Amniotic epithelial cell (primary cell): ENCODE measurements at places on chromosomes 16 and 17.
A peak's percentile ranks its signal among the peaks of the same experiment; 100 is the strongest.

- DNase-seq: no peak
These were observed 765 bp downstream of the MYO18A start for GRCh38 chr17:29179232-29180033.

GRCh38 chr17:80780381-80781198 lies 211.1 kb upstream of the CHMP6 start:
- DNase-seq: no peak

GRCh38 chr16:58727028-58727781 lies 6.9 kb downstream of the GOT2 start:
- peak; percentile 4 for DNase-seq

GRCh38 chr16:83355570-83356218 lies 452.1 kb upstream of the HSBP1 start:
- no peak for DNase-seq

GRCh38 chr17:3667366-3668278 lies 756 bp downstream of the TAX1BP3 start:
- peak; percentile 87 for DNase-seq

- DNase-seq: no peak
These were observed 9.1 kb downstream of the SLC22A31 start for GRCh38 chr16:89191033-89191900.

DNA sequence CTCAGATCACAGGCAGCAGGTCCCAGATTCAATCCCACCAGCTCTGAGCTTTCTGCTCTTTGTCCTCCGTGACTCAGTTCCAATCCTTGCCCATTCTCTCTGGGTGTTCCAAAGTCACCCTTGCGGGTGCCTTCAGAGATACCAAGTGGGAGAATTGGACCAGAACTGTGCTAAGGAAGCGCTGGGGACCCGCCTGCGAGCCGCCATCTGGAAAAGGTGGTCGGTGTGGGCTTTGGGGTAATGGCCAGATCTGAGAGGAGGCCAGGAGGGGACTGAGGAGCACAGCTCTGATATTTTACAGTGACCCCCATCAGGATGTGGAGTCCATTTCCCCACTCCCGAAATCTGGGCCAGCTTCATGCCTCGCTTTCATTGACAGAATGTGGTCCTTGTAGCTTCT lies 152.6 kb downstream of the SDK2 start:
- DNase-seq: no peak

- no peak for DNase-seq
These were observed 56.2 kb downstream of the RPH3AL start for GRCh38 chr17:296379-296778.

DNA sequence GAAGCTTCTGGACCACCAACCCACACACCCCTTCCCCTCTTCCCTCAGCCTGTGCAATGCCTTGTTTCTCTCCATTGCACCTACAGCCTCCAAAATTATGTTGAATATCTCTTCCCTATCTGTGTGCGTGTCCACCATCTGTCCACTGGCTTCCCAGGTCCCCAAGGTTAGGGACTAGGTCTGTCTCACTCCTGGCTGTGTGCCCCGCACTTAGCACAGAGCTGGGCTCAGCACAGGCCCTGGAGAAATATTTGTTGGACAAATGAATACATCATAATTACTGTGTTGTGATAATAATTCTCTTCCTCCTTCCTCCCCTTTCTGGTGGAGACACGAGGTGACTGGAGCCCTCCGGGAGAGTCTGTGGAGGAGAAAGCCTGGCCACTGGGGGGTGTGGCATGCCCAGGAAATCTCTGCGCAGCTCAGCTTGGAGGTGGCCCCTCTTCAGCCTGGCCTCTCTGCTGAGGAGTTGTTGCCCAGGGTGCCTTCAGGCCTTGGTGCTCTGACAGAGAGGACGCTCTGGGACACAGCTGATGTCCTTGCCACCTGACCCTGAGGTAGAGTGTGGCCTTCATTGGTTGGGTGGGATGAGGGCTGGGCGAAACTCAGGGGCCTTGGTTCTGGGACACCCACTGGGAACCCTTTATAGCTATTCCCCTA lies 3.3 kb upstream of the BRD7 start:
- DNase-seq: no peak

- DNase-seq: peak; percentile 47
These were observed 52.8 kb downstream of the USP10 start for GRCh38 chr16:84752600-84752999.

GRCh38 chr16:2458887-2459646 lies 842 bp upstream of the TEDC2 start:
- DNase-seq: no peak

- no peak for DNase-seq
These were observed 2.3 kb upstream of the SSTR5 start for GRCh38 chr16:1070084-1070863.

GRCh38 chr17:78271419-78272170 lies 40.2 kb downstream of the TMEM235 start:
- DNase-seq: no peak

DNA sequence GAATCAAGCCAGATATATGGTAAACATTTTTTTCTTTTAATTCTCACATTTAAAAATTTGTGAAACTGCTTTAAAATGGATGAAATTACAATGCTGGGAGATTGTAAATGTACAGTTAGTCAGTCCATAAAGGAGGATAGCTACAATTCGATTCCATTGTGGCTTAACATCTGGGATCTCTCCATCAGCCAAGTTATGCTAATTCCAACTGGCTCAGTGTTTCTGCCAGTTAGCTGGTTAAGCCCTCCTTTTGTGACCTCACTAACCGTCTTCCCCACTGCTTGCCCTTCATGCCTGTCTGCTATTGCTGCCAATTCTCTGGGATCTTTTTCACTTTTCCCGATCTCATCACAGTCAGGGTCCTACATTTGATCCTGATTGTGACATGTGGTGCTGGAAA lies 1347.6 kb downstream of the CDH11 start:
- no peak for DNase-seq

DNA sequence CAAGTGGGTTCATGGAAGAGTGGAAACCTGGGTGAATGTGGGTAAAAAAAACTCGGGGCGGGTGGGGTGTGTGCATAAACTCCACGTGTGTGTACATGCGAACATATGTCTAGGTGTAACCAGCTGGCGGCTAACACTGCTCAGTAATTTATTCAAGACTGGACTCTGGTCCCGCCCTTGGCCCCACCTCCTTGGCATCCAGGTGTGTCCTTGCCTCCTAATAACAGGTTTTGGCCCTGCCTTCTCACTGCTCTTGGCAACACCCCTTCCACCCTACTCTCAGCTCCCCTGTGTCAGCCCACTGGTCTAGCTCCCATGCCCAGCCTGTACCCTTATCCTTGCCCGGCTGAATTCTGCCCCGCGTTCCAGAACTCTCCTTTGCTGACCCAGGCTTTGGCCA lies 8.3 kb downstream of the FLII start:
- no peak for DNase-seq

- no peak for DNase-seq
These were observed 56.4 kb downstream of the KANSL1 start for GRCh38 chr17:46136820-46137219.

GRCh38 chr16:22421136-22421535 lies 46.7 kb upstream of the CDR2 start:
- no peak for DNase-seq

DNA sequence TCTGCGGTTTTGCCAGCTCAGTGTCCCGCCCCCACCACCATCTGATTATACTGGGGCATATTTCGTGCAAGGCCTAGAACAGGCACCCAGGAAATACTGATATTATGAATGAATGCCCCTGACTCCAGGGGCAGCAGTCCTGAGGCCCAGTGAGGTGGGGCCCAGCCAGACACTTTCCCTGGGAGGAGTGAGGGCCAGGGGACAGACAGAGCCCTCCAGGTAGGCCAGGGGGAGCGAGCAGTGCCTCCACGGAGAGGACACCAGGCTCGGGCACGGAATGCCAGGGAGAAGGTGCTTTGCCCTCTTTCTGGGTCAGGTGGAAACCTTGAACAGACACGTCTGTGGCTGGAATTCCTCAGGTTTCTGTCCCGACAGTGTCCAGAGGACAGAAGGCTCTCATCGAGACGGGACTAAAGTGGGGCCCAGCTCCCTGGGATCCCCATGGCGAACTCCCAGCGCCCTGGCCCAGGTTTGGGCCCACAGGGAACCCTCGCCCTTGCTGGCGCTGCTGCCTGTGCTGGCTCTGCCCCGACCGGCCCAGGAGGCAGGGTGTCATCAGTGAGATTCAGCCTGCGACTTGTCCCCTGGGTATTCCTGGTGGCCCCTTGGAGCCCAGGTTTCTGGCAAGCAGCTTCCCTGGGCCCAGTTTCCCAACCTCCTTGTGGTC lies 4.3 kb downstream of the KATNB1 start:
- no peak for DNase-seq

DNA sequence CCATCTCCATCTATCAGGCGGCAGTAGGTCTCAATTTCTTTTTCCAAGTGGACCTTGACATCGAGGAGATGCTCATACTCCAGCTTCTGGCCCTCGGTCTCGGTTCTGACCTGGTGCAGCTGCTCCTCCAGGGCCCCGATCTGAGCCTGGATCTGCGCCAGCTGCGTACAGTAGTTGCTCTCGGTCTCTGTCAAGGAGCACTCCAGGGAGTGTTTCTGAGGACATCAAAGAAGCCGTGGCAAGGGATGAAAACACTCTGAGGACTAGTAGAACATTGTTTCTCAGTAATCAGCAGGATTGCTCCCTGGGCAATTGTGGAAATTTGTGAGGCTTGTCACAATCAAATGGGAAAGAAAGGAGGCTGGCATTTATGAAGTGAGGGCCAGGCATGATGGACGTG lies 5.9 kb downstream of the KRT28 start:
- no peak for DNase-seq

DNA sequence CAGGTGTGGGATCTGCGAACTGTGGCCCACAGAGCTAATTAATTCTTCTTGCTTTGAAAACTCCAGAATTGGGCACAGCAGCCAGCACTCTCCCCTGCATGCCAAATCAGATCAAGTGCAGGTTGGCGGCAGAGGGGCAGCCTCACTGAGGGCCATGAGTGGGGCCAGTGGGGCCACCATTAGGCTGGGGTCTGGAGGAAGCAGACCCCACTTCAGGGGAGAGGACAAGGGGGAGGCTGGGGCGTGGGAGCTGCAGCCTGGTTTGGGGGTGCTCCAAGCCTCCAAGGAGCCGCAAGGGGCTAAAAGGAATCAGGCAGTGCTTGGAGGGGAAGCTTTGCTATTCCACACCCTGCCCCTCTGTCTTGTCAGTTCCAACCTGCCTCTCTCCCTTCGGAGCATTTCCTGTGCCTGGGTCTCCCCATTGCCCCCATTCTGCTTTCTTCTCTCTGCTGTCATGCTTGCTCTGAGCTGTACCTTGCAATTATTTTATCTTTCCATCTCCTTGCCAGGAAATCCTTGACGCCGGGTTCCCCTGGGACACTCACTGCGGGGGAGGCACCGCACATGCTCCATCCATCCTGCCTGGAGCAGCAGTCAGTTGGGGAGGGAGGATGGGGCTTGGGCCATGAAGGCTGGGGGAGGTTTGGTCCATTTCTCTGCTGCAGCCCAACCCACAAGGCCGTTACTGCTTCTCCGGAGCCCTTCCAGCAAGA lies 3.3 kb upstream of the ABCC3 start:
- DNase-seq: no peak

- DNase-seq: no peak
These were observed 2.8 kb downstream of the MT1X start for GRCh38 chr16:56684926-56685590.
